ENCODE measurements at places on chromosomes 2 and 18.

GRCh38 chr2:57278451-57278850, 768.2 kb upstream of the VRK2 start:
- DNase-seq = no peak

GRCh38 chr2:106708209-106708608, 177.8 kb downstream of the ST6GAL2 start:
- DNase-seq = no peak

GRCh38 chr2:65937379-65938160, 497.4 kb upstream of the MEIS1 start:
- no peak for DNase-seq

DNA sequence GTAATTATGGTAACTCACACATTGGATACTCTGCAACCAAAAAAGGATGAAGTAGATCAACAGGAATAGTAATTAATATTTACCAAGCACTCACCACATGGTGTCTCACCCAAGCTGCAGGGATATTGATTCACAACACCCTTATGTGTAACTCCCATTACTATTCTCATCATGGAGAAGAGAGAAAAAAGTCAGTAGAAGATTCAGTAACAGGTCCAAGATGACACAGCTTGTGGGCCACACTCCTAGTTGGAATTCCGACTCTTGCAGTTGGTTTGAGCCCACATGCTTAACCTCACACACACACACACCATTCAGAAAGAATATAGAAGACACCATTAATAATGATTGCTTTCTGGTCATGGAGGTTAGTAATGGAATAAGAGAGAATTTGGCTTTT, 1.7 kb upstream of the MLPH start:
- no peak for DNase-seq

DNA sequence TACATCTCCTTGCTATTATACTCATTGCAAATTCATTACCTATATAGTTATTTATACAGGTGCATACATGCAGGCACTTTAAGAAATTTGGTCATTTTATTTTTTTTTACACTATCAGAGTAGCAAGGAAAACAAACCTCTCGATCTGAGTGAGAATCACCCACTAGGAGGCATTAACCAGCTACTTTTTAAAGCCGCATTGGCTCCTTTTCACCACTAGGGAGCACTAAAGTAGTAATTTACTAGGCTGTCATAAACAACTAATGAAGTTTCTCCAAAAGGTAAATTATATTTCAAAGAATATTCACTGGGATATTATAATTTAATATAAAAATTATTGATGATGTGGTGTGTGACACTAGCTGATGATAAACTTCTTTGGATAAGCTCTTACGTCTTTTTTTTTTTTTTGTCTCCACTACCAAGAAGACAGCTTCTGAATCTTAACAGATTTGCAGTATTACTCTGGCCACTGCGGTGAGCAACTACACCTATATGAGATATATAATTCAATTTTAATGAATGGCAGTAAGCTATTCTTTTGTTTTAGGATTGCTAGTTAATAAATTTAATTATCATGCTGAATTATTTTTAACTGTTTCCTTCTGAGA, 101.9 kb downstream of the NOL4 start:
- no peak for DNase-seq

- no peak for DNase-seq
Measured at GRCh38 chr2:28684142-28684858, 67.3 kb upstream of the PPP1CB start.

- DNase-seq = no peak
Measured at GRCh38 chr2:25050128-25050527, 8.3 kb downstream of the EFR3B start.

DNA sequence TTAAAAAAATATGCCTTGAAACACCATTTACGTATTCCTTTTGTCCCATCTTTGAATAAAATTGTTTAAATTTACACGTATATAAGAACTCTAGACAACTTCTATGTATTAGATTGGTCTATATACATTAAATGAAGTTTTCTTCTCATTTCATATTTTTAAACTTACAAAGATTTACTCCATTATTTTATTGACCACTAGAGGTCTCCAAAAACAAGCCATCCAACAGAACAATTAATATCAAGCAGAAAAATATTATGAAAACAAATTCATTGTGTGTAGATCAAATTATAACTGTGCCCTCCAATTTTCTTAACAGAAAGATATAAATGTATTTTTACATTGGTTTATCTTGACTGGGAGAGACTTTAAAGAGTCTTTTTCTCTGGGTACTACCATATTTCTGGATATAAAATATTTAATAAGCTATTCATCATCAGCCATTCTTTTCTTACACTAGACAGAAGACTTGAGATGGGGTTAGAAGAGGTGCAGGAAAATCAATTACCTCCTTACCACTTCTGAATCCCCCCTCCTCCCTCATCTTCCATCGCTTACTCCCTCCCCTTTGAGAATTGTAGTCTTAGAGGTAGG, 66.5 kb downstream of the DPP4 start:
- DNase-seq = no peak

DNA sequence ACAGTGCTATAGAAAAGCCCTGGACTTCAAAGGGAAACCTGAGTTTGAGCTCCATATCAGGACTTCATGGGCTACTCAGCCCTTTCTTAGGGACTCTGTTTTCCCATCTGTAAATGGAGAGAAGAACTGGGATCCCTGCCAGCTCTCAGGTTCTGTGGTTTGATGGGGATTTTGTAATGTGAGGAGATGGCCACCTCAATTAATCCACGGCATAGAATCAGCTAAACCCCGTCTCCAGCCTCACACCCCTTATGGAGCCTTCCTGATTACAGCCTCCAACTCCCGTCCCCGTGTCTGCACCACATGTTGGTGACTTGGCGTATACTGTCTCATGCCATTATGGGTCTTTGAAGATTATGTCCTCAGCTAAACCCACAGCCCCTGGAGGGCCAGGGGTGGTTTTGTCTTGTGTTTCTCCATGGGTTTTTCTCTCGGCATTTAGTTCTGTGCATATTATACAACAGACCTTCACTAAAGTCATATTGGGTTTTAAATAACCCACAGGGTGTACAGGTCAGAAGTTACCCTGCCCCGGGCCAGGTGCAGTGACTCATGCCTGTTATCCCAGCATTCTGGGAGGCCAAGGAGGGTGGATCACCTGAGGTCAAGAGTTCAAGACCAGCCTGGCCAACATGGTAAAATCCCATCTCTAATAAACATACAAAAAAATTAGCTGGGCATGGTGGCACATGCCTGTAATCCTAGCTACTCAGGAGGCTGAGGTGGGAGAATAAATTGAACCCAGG, 63.8 kb upstream of the PPP1CB start:
- DNase-seq = no peak

GRCh38 chr2:205909184-205909572, 176.8 kb downstream of the INO80D start:
- DNase-seq = no peak

- DNase-seq = no peak
Measured at GRCh38 chr2:101152272-101153076, 1.3 kb upstream of the TBC1D8 start.

- no peak for DNase-seq
Measured at GRCh38 chr2:16908656-16909055, 243.0 kb upstream of the CYRIA start.

DNA sequence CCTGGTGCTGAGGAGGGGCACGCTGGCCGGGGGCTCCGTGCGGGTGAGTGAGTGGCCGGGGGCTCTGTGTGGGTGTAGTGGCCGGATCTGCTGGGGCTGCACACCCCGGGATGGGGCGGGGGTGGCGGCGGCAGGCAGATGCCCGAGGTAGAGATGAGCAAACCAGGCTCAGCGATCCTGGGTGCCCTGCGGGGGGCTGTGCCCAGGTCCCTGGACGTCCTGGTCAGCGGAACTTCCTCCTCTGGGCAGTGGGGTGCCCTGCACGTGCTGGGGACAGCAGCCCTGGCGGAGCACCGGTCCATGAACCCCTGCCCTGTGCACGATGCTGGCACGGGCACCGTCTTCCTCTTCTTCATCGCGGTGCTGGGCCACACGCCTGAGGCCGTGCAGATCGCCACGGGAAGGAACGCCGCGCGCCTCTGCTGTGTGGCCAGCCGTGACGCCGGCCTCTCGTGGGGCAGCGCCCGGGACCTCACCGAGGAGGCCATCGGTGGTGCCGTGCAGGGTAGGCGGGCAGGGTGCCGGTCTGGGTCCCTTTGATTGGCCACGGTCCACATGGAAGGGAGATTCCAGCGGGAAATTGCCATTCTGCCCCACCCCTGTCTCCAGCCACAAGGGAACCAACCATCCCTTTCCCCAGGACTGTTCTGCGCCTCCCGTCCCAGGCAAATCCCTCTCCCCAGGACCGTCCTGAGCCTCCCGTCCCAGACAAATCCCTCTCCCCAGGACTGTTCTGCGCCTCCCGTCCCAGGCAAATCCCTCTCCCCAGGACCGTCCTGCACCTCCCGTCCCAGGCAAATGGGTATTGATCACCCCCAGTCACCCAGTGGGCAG, 5.9 kb downstream of the NEU4 start:
- no peak for DNase-seq

DNA sequence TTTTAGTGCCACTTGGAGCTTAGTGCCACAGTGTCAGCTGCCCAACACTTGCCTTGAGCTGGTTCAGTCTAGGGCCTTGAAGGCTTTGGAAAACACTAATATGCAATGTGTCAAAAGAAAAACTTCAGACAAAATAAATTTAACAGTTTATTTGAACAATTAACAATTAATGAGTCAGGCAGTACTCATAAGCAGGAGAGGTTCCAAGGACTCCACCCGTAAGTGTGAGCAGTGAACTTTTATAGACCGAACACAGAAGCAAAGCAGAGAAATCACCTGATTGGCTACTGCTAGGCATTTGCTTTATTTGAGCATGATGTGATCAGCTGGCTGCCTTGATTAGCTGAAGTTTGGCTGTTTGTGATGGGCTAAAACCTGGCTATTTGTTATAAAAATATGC, 49.5 kb upstream of the TBC1D8 start:
- DNase-seq = no peak

DNA sequence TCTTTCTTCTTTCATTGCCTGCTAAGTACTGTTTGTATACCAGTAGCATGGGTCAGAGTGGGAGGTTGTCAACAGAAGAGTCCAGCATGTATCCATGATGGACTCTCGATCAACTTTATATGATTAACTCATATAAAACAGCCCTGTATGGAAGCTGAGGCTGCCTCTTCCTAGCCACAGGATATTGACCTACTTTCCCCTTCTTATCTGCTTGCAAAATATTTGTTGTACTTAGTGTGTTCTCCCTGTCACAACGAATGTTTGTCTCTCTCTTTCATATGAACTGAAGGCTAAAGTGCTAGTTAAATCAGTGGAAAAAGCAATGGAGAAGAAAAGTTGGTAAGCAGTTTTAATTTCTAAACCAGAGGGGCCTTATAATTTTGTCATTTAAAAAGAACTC, 17.8 kb downstream of the MYO1B start:
- no peak for DNase-seq

DNA sequence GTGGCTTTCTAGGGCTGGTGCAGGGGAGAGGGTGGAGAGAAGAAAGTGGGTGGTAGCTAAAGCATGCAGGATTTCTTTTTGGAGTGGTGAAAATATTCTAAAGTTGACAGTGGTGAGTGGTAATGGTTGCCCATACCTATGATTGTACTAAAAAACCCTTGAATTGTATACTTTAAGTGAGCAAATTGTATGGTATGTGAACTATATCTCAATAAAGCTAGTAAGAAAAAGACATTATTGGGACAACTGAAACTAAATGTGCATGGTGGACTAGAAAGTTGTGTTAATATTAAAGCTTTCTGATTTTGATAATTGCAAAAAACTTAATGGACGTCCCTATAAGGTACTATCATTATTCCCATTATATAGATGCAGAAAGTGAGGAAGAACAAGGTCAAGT, 50.3 kb downstream of the SMAD7 start:
- DNase-seq = no peak

GRCh38 chr2:237201461-237202287, 116.0 kb downstream of the COPS8 start:
- DNase-seq = no peak

DNA sequence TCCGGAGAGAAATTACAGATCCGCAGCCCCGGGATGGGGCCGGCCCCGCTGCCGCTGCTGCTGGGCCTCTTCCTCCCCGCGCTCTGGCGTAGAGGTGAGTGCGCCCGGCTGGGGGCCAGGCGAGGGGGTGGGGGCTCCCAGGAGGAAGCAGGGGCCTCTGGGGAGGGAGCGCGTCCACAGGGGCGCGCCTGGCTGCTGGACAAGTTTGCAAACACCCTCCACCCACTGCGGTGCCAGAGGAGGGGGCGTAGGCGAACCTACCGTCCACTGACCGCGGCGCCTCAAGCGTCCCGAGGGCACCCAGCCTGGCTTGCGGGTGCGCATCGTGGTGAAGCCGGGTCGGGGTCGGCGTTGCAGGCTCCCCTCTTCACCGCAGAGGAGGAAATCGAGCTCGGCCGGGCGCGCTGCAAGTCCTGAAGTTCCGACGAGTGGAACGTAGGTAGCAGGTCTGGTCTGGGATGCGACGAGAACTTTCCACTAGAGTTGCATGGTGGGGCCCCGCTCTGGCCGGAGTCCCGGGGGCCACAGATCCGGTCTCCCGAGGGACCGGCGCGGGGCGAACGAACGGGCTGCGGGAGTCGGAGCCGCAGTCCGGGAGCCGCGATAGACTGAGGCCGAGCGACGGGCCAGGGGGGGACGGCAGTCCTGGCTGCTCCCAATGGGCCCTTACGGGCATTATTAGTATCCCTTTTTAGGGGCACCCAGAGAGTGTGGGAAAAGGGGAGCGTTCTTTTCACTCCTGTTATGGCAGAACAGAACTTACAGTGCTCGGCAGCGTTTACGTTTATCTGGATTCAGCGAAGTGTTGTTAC, 502 bp downstream of the MERTK start:
- DNase-seq = peak; percentile 22

DNA sequence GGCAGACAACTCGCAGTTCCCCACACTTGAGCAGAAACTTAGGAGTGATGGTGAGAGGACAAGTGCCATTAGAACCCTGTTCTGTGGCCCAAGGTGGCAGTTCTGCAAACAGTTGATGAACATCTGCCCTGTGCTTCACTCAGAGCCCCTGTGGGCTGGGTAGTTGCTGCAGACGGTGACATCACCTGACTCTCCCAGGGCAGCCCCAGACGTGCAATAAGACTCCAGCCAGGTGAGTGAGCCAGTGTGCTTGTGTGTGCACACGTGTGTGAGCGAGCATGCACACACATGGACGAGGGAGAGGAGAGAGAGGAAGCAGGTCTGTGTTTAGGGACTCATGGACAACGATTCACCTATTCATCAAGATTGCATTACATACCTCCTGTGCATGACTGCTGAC, 136.0 kb upstream of the GLI2 start:
- no peak for DNase-seq

Data from activated CD8-positive, alpha-beta memory T cell treated with anti-CD3 and anti-CD28 coated beads, Interleukin-2, amount 50 U/mL, for 4 hours (primary cell).